ENCODE measurements at places on chromosomes 13 and 19. TPM values are rescaled to one million over a fixed set of nuclear protein-coding genes. Genes with fewer than 3 reads are reported as not detected.
A peak's percentile ranks its signal among the peaks of the same experiment; 100 is the strongest.

- H3K4me3 ChIP-seq, result no peak overlapping the region
- no peak overlapping the region for H3K27ac ChIP-seq
- H3K36me3 ChIP-seq, result no peaks in the 10 kb centered on the region
- no peaks in the 10 kb centered on the region for H3K27me3 ChIP-seq
- no peak for DNase-seq
These were observed 338.0 kb downstream of the EFNB2 start for GRCh38 chr13:106197496-106197895.

Gene INSL3
- total RNA-seq, result not detected

Gene INAFM1
- total RNA-seq, result 12.9 TPM

Gene KXD1
- 61.0 TPM for total RNA-seq

Gene CKM
- total RNA-seq, result not detected

GRCh38 chr13:45195421-45195820 lies 5.4 kb downstream of the KCTD4 start:
- H3K27me3 ChIP-seq, result no peaks in the 10 kb centered on the region
- H3K4me3 ChIP-seq, result no peak overlapping the region
- DNase-seq, result no peak
- H3K36me3 ChIP-seq, result no peaks in the 10 kb centered on the region
- H3K27ac ChIP-seq, result no peak overlapping the region

Gene TTC9B
- not detected for total RNA-seq

Gene CGB8
- 0.54 TPM for total RNA-seq

GRCh38 chr13:28657784-28658538 lies 969 bp upstream of the POMP start:
- DNase-seq, result no peak
- peak overlapping the region; percentile 89 for H3K27ac ChIP-seq
- no peaks in the 10 kb centered on the region for H3K27me3 ChIP-seq
- H3K36me3 ChIP-seq, result peaks cover 31% of the 10 kb centered on the region
- peaks cover 10% of the 10 kb centered on the region for H3K4me1 ChIP-seq
- H3K4me3 ChIP-seq, result peak overlapping the region; percentile 81

DNA sequence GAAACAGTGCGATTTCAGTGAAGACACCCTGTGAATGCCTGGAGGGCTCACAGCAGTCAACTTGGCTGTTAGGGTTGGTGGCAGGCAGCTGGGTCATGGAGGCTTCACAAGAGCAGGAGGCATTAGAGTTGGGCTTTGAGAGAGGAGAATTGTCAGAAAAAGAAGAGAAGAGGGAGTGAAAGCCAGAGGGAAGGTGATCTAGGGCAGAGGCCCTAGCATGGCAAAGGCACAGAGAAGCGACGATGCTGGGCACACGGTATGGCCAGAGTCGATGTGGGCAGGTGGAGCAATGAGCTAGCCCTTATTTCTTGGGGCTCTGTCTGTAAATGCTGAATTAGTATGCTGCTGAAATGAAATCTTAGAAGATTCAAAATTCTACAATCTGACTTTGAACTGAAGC lies 52.6 kb upstream of the OLFM4 start:
- peaks cover 7% of the 10 kb centered on the region for H3K27me3 ChIP-seq
- H3K27ac ChIP-seq, result no peak overlapping the region
- no peaks in the 10 kb centered on the region for H3K36me3 ChIP-seq
